Esophagus squamous epithelium (tissue), 5 donors: ENCODE measurements at places on chromosomes 6 and 20.

DNA sequence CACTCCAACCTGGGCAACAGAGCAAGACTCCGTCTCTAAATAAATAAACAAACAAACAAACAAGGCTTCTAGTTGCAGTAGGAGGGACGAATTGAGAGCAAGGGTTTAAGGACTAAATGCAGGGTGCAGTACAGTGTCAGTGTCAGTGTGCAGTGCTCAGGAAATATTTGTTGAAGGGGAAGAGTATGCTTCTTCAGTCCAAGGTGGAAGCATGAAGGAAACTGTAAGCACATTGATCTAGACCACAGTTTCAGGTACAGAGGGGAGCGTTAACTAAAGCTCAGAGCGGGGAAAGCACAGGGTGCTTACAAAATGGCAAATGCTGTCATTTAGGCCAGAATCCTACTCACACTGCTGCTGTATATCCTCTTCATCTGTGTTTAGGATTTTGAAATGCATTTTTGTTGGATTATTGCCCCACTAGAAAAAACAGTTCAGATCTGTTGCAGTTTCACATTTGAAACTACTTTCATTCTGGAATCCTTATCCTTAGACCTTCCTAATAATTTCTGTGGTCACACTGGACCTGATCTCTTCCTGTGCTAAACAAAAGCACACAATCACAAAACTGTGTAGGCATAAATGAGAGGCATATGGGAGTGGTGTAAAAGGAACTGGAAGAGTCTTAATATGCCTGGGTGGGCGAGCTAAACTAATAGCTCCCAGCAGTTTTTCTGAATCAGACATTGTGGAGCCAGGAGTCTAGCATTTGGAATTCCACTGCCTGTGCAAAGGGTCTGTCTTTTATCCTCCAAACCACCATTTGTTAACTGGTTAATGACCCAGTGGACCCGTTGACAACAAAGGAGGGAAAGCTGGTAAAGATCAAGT is 41.4 kb downstream of the CBFA2T2 start:
- peaks cover 31% of the 10 kb centered on the region for H3K4me1 ChIP-seq
- H3K36me3 ChIP-seq: no peaks in the 10 kb centered on the region
- no peaks in the 10 kb centered on the region for H3K27me3 ChIP-seq
- H3K4me3 ChIP-seq: no peak overlapping the region
- DNase-seq: no peak

DNA sequence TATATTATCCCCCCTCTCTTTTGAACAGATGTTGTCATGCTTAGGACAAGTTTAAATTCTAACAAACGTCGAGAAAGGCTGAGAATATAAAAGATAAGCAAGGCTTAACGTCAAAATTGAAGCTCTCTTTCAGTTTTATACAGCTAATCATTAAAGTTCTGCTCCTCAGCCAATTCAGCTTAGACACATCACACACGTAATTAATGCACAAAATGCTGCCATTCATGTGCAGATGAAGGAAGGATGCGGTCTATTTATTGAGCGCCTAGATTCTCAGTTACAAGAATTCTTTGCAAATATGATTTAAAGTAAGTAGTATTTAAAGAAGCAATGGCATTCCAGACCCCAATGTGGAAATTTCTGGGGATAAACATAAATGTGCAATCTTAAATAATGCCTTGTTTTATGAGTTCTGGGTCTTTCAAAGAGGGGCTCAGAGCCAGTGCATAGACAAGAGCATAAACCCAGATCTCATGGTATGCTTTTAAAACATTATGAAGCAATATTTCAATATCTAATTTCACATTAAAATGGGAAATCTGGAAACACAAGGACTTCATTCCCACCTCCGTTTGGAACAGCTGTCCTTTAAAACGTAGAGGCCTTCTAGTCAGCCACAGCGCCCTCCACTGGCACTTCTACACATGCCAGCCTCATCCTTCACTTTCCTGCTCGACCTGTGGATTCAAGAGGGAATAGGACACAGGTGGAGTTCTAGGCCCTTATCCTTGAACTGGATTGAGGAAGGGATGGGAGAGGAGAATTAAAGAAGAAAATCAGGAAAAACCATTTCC is 85.8 kb downstream of the LYRM4 start:
- H3K27ac ChIP-seq: no peak overlapping the region
- no peak overlapping the region for H3K4me3 ChIP-seq
- no peak for DNase-seq
- no peaks in the 10 kb centered on the region for H3K4me1 ChIP-seq

- no peak overlapping the region for H3K27ac ChIP-seq
- H3K27me3 ChIP-seq: no peaks in the 10 kb centered on the region
- no peaks in the 10 kb centered on the region for H3K36me3 ChIP-seq
- H3K4me1 ChIP-seq: no peaks in the 10 kb centered on the region
- no peak for DNase-seq
Measured at GRCh38 chr6:73182021-73182607, 43.2 kb downstream of the KHDC1L start.

GRCh38 chr6:167094436-167094819 is 28.5 kb upstream of the CCR6 start:
- no peak for DNase-seq
- no peak overlapping the region for H3K27ac ChIP-seq
- H3K27me3 ChIP-seq: no peaks in the 10 kb centered on the region
- no peak overlapping the region for H3K4me3 ChIP-seq
- no peaks in the 10 kb centered on the region for H3K4me1 ChIP-seq
- no peaks in the 10 kb centered on the region for H3K36me3 ChIP-seq

GRCh38 chr6:166598441-166599138 is 12.1 kb upstream of the RAMACL start:
- no peaks in the 10 kb centered on the region for H3K27me3 ChIP-seq
- DNase-seq: no peak
- peaks cover 37% of the 10 kb centered on the region for H3K4me1 ChIP-seq
- H3K27ac ChIP-seq: peak overlapping the region; percentile 79
- H3K36me3 ChIP-seq: no peaks in the 10 kb centered on the region
- no peak overlapping the region for H3K4me3 ChIP-seq

DNA sequence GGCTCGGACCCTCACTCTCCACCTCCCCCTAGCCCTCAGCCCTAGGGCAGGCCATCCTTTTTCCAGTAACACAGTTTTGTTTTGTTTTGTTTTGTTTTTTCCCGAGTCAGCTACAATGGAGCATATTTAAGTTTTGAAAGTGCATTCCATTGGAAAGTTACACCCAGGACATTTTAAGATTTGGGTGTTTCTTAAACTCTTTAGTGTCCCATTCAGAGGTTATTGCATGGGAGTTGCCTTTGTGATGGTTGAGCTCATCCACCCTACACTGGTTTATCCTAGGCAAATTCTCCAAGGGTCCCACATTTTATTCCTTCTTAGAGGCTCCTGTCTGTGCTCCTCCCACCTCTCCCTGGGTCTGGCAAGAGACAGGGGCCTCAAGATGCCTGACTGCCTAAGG is 58.9 kb downstream of the THBS2 start:
- H3K36me3 ChIP-seq: no peaks in the 10 kb centered on the region
- no peak overlapping the region for H3K27ac ChIP-seq
- no peaks in the 10 kb centered on the region for H3K27me3 ChIP-seq
- no peak overlapping the region for H3K4me3 ChIP-seq
- DNase-seq: no peak
- peaks cover 12% of the 10 kb centered on the region for H3K4me1 ChIP-seq

GRCh38 chr6:5992551-5993225 is 14.0 kb downstream of the NRN1 start:
- H3K4me1 ChIP-seq: peaks cover 22% of the 10 kb centered on the region
- H3K27me3 ChIP-seq: peaks cover 40% of the 10 kb centered on the region
- no peaks in the 10 kb centered on the region for H3K36me3 ChIP-seq
- H3K4me3 ChIP-seq: no peak overlapping the region

DNA sequence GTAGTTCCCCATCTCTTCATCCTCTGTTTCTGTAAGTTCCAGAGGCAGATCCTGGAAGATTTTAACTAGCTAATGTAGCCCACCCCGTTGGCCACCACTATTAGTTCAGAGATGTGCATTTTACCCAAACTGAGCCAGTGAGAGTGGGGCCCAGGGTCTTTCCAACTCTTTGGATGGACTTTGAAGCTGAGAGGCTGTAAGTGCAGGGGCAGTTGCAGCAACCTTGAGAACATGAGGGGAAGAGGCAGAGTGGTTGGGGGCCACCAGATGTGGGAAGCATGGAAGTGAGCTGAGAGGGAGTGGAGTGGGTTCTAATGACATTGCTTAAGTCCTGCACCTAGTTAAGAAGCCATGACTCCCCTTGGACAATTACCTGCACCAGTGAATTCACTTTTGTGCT is 72.2 kb downstream of the CDH26 start:
- H3K27me3 ChIP-seq: no peaks in the 10 kb centered on the region
- no peak overlapping the region for H3K4me3 ChIP-seq
- DNase-seq: no peak
- H3K36me3 ChIP-seq: no peaks in the 10 kb centered on the region
- no peak overlapping the region for H3K27ac ChIP-seq

GRCh38 chr20:32991383-32991782 is 12.8 kb downstream of the SUN5 start:
- H3K4me1 ChIP-seq: no peaks in the 10 kb centered on the region
- no peak for DNase-seq
- no peak overlapping the region for H3K27ac ChIP-seq
- no peaks in the 10 kb centered on the region for H3K27me3 ChIP-seq
- no peaks in the 10 kb centered on the region for H3K36me3 ChIP-seq

- no peak overlapping the region for H3K4me3 ChIP-seq
- H3K4me1 ChIP-seq: no peaks in the 10 kb centered on the region
- H3K27ac ChIP-seq: no peak overlapping the region
- no peaks in the 10 kb centered on the region for H3K36me3 ChIP-seq
- DNase-seq: no peak
Measured at GRCh38 chr6:89258912-89259311, 41.8 kb upstream of the GABRR1 start.

DNA sequence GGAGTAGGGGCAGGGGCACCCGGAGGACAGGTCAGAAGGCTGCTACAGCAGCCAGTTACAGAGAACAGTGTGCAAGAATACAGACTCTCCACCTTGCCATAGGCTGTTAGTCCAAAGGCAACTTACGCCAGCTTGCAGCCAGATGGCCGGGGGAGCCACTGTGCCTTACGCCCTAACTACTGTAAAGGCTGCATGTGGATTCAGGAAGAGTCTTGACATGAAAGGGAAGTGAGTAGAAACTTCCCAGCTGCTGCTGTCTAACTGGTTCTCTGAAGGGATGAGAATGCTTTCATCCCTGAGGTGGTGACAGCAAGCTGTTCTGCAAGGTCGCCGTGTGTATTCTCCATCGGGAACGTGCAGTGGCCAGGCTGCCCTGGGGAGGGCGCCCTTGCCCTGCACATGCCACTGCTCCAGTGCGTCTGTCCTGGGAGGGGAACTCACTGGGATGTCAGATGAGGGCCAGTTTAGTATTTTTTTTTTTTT is 46.1 kb downstream of the LYRM4 start:
- H3K4me1 ChIP-seq: no peaks in the 10 kb centered on the region
- H3K27ac ChIP-seq: no peak overlapping the region
- no peaks in the 10 kb centered on the region for H3K36me3 ChIP-seq
- H3K27me3 ChIP-seq: no peaks in the 10 kb centered on the region
- no peak for DNase-seq
- no peak overlapping the region for H3K4me3 ChIP-seq

DNA sequence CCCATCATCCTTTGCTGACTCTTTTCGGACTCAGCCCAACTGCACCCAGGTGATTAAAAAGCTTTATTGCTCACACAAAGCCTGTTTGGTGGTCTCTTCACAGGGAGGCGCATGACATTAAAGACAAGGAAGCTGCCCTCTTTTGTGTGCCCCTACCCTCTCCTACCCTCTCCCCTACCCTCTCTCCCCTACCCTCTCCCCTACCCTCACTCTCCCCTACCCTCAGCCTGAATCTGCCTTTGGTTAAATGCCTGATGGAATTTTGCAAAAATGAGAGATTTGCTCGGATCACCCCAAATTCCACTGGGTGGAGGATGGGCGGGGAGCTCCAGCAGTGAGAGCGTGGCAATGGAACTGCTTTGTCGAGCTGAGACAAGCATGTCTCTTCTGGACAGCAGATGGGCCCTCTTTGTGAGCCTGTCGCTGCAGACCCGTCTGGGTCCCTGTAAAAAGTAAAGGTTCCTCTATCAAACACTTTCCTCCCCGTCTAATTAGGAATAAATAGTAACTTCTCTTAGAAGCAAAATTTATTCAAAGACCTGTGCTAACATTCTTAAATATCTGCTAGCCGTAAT is 76.4 kb upstream of the MLN start:
- DNase-seq: no peak
- H3K4me1 ChIP-seq: peaks cover 3% of the 10 kb centered on the region
- no peak overlapping the region for H3K4me3 ChIP-seq
- H3K27ac ChIP-seq: no peak overlapping the region

- H3K27ac ChIP-seq: no peak overlapping the region
- no peaks in the 10 kb centered on the region for H3K36me3 ChIP-seq
- no peak overlapping the region for H3K4me3 ChIP-seq
- H3K4me1 ChIP-seq: no peaks in the 10 kb centered on the region
- H3K27me3 ChIP-seq: no peaks in the 10 kb centered on the region
Measured at GRCh38 chr6:80321011-80321410, 214.5 kb downstream of the BCKDHB start.

- peak overlapping the region; percentile 72 for H3K4me3 ChIP-seq
- no peaks in the 10 kb centered on the region for H3K36me3 ChIP-seq
- H3K27ac ChIP-seq: peak overlapping the region; percentile 96
Measured at GRCh38 chr6:3162565-3163247, 5.4 kb upstream of the TUBB2A start.

- H3K27me3 ChIP-seq: no peaks in the 10 kb centered on the region
- no peaks in the 10 kb centered on the region for H3K36me3 ChIP-seq
- DNase-seq: no peak
Measured at GRCh38 chr6:56024931-56025330, 149.5 kb upstream of the BMP5 start.

DNA sequence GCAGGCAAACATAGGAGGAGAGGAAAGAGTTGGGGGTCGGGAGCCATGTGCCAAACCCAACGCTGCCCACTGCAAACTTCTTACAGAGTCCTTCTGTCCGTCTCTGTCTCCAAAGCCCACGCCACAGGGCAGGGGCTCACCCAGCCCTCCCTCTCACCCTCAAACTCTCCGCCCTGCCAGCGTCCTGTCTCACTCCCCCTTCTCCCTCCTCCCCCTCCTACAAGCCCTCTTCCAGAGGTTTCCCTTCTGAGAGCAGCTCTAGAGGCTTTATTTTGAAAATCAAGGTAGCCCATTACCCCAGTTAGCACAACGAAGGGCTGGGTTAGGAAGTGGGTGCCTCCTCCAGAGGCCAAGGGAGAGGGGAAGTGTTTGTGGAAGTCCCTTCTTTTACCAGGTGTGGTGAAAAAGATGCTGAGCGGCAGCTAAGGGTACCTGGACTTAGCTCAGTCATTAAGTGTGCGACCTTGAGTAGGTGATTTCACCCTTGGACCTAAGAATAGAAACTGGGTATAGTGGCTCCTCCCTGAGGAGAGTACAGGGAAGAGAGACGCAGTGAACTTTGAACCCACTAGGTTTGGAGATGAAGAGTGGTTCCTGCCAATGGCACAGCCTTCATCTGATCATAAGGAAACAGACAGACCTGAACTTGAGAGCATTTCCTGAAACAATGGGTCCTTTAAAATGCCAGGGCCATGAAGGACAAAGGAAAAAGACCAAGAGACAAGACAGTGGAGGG is 123.8 kb downstream of the BANF2 start:
- no peak for DNase-seq
- no peaks in the 10 kb centered on the region for H3K4me1 ChIP-seq
- H3K36me3 ChIP-seq: no peaks in the 10 kb centered on the region
- no peaks in the 10 kb centered on the region for H3K27me3 ChIP-seq
- no peak overlapping the region for H3K4me3 ChIP-seq

- H3K4me1 ChIP-seq: no peaks in the 10 kb centered on the region
- H3K27me3 ChIP-seq: no peaks in the 10 kb centered on the region
- DNase-seq: no peak
Measured at GRCh38 chr6:127533736-127534135, 14.6 kb upstream of the MTCL3 start.
